Mesothelial cell of epicardium (in vitro differentiated cells): ENCODE measurements at places on chromosomes 11 and 22. TPM values are rescaled to one million over a fixed set of nuclear protein-coding genes. Genes with fewer than 3 reads are reported as not detected.

Gene SELENOH
- total RNA-seq = 152 to 158 TPM (median 156 TPM) in 3 replicates

DNA sequence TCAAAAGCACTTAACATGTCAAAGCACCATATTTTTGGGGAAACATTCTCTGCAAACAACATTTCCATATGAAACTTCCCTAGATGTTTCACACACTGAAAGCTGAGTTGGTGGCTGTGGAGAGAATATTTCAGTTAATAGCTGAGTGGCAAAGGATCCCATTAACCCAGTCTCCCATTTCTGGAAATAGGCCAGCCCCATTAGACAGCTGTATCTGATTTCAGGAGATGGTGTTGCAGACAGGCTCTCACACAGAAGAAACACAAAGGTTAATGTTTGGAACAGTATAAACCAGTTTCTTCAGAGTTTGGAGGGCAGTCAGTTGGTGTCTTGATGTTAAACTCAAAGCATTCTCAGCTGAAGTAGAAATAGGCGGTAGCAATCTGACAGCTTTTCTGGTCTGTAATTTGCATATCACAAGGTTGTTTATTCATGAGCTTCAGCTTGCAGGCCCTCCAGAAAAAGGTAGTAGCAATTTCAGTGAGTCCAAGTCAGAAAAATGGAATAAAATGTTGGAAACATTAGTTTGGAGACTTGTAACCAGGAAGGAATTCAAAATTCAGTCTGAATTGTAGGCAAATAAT is 15.5 kb upstream of the ZBTB44 start:
- H3K4me3 ChIP-seq = no peak overlapping the region
- peaks cover 3% of the 10 kb centered on the region for H3K36me3 ChIP-seq
- no peaks in the 10 kb centered on the region for H3K27me3 ChIP-seq

Gene PRR33
- total RNA-seq = not detected in 3 replicates

DNA sequence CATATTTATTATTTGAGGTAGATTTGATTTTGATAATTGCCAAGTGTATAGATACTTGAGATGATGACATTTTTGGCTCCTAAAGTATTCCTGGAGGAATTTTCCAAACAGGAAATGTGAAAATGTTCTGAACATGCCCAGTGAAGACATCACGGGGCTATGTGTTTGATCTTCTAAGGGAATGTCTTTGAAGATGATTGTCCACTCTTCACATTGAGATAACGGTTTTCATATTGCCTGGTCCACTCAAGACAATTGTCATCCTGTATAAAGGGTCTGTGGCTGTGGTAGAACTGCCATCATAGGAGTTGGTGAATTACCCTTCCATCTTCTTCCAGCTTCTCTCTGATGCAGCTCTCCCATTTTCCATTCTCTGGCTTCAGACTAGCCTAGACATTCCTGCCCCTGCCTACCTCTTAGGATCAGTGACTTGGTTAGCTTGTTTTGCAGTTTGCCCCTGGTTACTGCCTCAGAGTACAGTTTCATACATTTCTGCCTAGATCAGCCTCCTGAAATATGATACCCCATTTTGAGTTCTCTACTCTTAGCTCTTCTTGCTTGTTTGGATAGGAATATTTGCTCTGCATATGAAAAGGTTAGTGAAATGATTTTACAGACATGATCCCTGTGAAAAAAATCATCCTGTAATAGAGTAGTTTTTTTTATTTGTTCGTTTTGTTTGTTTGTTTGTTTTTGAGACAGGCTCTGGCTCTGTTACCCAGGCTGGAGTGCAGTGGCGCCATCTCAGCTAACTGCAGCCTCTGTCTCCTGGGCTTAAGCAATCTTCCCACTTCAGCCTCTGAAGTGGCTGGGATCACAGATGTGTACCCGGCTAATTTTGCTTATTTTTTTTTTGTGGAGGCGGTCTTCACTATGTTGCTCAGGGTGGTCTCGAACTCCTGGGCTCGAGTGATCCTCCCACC is 111.4 kb upstream of the SORL1-AS1 start:
- H3K27ac ChIP-seq = peak overlapping the region; percentile 78
- H3K4me1 ChIP-seq = peaks cover 11% of the 10 kb centered on the region
- DNase-seq = no peak
- H3K4me3 ChIP-seq = no peak overlapping the region
- no peaks in the 10 kb centered on the region for H3K27me3 ChIP-seq
- H3K36me3 ChIP-seq = peaks cover 18% of the 10 kb centered on the region

GRCh38 chr22:45966895-45967365 is 10.0 kb downstream of the WNT7B start:
- H3K4me3 ChIP-seq = no peak overlapping the region
- H3K27me3 ChIP-seq = peaks cover 35% of the 10 kb centered on the region
- H3K36me3 ChIP-seq = no peaks in the 10 kb centered on the region
- H3K4me1 ChIP-seq = peaks cover 24% of the 10 kb centered on the region

- peak within 1 kb of the TSS; percentile 94 for H3K27ac ChIP-seq
- H3K4me3 ChIP-seq = peak within 1 kb of the TSS; percentile 62
- no peaks in the 10 kb centered on the region for H3K27me3 ChIP-seq
- DNase-seq = no peak
- H3K36me3 ChIP-seq = peaks cover 5% of the 10 kb centered on the region
- H3K4me1 ChIP-seq = peaks cover 13% of the 10 kb centered on the region
Measured at GRCh38 chr22:38981992-38982927, at the start of gene APOBEC3B. TSS of gene APOBEC3B (plus strand) at chr22:38982347. CDS start at chr22:38982454, 107 bp downstream.

Gene FAM227A
- 10.3 to 11.9 TPM (median 11.0 TPM) in 3 replicates for total RNA-seq

GRCh38 chr11:132640952-132641351 is 891.3 kb downstream of the OPCML start:
- H3K27ac ChIP-seq = no peak overlapping the region
- no peaks in the 10 kb centered on the region for H3K36me3 ChIP-seq
- peaks cover 34% of the 10 kb centered on the region for H3K27me3 ChIP-seq

Gene OR4A47
- not detected in 3 replicates for total RNA-seq
